ENCODE measurements at places on chromosomes 5 and 9. TPM values are rescaled to one million over a fixed set of nuclear protein-coding genes. Genes with fewer than 3 reads are reported as not detected.

- DNase-seq = peak; percentile 97
These were observed 523.5 kb upstream of the CLINT1 start for GRCh38 chr5:158382473-158382872.

DNA sequence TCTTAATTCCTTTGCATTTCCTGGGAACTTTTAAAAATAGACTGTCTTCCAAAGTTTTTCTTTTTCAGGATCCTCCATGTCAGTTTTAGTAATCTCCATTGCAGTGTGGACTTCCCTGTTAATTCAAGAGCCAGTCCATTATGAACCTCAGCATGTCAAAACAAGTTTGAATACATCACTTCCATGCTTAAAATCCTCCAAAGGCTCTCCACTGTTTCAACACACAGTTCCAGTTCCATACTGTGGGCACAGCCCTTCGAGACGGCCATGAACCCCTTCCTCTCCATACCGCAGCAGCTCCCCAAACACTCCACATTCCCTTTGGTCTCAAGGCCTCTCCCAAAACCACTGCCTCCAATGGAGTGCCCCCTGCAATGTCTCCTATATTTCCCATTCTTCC lies 19.5 kb downstream of the LIFR start:
- DNase-seq = no peak

DNA sequence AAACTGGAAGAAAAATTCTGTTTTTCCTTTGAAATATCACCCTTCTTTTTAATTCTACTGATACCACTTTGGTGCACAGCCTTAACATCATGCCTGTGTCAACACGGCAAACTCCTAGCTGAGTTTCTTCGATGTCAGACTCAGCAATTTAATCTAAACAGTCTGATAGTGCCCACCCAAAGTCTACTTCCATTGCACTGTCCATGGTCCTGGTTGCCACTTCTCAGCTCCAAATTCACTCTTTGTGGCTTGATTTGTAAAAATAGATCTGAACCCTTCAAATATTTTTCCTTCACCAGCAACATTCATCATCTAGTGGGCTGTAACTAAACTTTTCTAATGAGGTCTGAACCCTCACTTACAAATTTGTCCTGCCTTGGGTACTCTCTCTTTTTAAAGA lies 107.8 kb downstream of the NUDT12 start:
- DNase-seq = no peak

DNA sequence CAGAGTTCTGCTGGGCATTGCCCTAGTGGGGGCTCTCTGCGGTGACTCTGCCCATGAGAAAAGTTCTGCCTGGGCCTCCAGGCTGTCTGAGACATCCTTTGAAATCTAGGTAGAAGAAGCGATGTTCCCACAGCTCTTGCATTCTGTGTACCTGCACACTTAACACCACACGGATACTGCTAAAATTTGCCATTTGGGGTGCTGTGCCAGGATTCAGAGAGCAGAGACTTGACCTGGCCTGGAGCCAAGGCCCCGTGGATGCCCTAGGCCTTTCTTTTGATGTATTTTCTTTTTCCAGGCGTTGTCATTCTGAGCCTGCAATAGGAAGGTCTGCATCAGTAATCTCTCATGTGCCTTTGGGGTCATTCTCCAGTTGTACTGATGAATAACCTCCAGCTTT lies 89.3 kb upstream of the IL12B start:
- DNase-seq = no peak

- no peak for DNase-seq
These were observed 80.7 kb downstream of the DRD1 start for GRCh38 chr5:175363300-175363699.

GRCh38 chr5:146440870-146441495 lies 6.2 kb upstream of the TCERG1 start:
- peak; percentile 43 for DNase-seq

DNA sequence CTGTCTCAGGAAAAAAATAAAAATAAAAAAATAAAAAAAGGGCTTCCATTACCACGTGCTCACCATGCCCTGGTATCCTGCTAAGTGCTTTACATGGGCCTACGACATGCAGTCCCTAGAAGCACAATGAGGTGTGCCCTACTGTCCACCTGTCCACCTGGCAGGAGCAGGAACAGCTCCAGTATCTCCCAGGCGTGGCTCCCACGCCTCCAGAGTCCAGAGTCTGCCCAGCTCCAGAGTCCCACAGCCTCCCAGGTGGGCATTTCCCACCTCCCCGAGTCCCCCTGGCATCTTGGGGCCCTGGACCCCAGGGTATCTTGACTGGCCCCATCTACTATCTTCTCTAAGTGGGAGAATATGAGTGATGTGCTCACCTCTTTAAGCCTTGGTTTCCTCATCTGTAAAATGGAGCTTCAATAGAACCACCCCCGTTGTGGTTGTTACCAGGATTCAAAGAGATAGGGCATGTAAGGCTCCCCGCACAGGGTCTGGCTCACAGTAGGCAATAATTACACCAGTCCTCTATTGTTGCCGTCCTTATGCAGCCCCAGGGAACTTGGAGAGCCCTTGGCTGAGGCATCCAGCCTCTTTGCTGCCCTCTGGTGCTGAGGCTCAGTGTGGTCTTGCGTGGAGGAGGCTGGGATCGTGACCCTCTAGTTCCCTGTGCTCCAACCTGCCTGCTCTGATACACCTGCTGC lies 8.9 kb downstream of the CXCL14 start:
- DNase-seq = no peak

DNA sequence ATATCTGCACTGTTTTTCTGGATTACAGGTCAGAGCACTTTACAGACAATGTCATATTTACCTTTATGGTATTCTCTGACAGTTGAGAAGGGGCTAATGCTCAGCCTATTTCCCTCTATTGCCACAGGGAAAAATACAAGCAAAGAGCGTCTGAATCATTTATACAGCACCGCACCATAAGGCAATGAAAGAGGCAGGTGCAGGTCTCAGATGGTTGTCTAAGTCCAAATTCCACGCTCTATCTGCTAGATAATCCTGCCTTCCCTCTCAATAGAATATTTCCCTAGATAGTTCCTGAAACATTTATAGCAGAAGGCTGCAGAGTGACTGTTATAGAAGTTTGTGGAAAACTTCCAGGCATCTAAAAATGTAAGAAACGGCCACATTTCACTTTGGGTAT lies 446.1 kb upstream of the CDH6 start:
- DNase-seq = no peak

DNA sequence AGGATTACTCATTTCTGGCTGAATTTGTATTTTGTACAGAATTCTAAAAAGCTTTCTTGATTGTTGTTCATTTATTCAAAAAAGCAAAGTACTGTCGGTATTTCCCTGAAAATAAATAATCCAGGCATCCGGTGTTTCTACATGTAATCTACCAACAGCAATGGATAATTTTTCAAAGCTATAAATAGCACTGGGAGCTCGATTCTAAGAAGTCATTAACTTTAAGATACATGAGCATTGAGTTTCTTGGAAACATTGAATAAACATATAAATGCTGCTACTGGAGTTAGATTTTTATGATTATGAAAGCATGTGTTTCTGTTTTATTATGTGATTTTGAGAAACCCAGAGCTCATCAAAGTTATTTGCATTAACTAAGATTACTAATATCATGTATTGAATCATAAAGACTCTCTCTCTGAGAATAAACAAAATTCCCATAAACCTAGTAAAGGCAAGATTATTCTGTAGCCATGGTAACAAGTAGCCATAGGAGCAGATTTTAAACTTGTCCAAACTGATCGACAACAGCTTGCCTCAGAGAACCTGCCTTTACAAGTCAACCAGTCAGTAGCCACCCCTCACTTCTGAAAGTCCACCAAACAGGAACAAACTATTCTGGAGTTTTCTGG lies 197.0 kb downstream of the DRD1 start:
- DNase-seq = no peak

- DNase-seq = no peak
These were observed 70.3 kb downstream of the ZSWIM6 start for GRCh38 chr5:61402244-61402823.

DNA sequence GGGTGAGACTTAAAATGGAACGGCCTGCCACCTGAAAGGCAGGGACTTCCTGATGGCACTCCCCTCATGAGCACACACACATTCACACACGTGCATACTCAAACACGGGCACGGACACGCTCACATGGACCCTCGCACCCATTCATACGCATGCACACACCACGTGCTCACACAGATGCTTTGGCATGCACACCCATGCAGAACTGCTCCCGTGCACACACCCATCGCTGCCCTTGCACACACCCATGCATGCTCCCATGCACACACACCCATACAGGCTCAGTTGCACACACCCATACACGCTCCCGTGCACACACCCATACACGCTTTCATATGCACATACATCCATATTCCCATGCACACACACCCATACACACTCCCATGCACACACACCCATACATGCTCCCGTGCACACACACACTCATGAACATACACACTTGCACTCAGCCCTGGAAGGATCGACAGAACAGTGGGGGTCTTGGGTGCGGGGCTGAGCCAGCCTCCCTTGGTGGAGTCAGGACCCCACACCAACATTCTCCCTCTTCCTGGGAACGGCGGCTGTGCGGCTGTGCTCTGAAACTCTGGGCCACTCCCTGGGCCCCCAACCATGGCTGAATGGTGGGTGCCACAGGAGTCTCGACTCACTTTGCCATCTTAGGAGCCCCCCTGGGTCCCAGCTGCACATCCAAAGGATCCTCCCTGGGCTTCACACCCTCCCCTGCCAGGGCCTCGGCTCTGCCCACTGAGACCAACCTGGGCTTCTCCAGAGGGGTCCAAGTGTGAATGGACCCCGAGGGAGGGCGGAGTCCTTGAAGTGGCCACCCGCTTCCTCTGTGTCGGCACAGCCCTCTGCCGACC lies 115.2 kb downstream of the RXRA start:
- DNase-seq = no peak

GRCh38 chr5:37533851-37534250 lies 154.7 kb downstream of the WDR70 start:
- DNase-seq = peak; percentile 15

DNA sequence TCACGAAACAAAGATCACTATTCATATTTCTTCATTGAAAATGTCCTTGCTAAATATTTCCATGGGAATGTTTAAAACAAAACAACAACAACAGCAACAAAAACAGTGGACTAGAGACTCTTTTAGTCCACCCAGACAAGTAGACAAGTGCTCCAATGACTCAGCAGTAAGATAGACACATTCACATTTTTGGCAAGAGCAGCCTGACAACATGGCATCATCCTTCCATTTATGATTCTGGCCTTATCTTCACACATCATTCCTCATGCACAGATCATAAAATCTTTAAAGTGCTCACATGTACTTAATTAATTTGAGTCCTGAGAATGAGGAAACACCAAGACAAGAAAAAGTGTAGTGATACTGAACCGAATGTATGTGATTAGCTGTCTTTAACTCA lies 132.6 kb upstream of the PDE4D start:
- DNase-seq = no peak

DNA sequence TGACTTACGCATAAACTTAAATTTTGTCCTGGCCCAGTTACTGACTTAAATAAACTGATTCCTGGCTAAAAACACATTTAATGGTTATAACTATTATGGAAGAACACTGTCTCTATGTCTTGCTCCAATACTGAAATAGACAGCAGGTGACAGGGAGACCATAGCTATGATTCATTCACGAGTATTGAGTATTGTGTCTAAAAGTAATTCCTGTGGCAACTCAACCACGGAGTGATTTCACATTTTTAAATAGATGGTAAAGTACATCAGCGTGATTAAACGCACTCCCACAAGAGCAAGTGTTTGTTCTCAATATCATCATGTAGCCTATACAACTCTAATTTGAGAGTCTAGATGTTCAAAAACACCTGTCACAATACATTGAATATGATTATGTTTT lies 35.9 kb upstream of the PCSK1 start:
- DNase-seq = peak; percentile 44

DNA sequence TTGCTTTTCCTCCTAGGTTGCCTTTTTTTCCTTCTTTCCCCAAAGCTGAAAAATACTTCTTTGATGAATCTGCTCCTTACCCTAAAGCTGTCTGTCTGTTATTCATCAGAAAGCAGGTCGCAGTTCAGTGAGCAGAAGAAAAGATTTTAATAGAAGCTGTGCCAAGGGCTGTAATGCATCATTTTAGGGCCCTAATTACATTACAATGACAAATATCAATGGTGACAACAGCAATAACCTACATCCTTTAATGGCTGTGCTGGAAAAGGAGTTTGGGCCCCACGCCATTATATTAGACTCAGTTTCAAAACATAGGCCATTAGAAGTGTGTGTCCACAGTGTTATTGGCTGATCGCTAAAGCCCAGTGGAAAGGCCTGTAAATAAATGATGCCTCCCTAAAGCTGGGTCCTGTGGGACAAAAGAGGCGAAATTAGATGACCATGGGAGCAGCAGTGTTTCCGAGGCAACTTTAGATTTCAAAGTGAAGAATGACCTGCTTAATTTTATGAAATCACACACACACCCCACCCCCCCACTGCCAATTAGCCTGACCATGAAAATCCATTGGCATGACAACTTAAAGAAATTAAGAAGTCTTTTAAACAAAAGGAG lies 38.4 kb downstream of the TLE4 start:
- DNase-seq = no peak

GRCh38 chr5:132076983-132077382 lies 3.4 kb downstream of the CSF2 start:
- no peak for DNase-seq

- DNase-seq = peak; percentile 34
These were observed at the start of gene SPACA9 for GRCh38 chr9:132878695-132879456. SPACA9 (plus strand) TSS chr9:132878898; CDS start chr9:132883948, 5,050 bp downstream.

- no peak for DNase-seq
These were observed 92.6 kb downstream of the TMEM174 start for GRCh38 chr5:73265641-73266040.

- no peak for DNase-seq
These were observed 79.2 kb upstream of the TGFBR1 start for GRCh38 chr9:99025616-99026270.

- DNase-seq = peak; percentile 63
These were observed 25.7 kb downstream of the PDGFRB start for GRCh38 chr5:150129813-150130492.

DNA sequence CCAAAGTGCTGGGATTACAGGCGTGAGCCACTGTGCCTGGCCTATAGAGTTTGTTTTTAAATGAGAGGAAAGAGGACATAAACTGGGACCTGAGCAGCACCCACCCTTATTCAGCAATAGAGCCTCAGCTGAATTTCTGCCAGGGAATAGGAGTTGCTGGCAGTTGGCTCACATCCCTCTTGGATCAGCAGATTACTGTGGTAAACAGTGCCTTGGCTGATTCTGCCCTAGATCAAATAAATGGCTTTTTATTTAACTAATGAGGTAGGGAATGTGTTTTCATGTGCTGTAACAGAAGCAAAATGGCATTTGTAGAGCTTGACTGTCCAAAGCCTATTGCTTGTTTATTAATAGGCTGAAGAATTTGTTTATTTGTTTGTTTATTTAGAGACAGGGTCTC lies 2.1 kb downstream of the ARHGEF37 start:
- no peak for DNase-seq

GRCh38 chr5:93164690-93165089 lies 416.3 kb downstream of the NR2F1-AS1 start:
- peak; percentile 92 for DNase-seq

RPL37 gene
- 46.6 TPM for total RNA-seq

INSL6 gene
- total RNA-seq = not detected

CHSY3 gene
- 7.6 TPM for total RNA-seq

FAM81B gene
- not detected for total RNA-seq

LRRC19 gene
- total RNA-seq = not detected

SLC34A1 gene
- not detected for total RNA-seq

PCDHB2 gene
- total RNA-seq = 10.7 TPM

ARHGEF39 gene
- total RNA-seq = 4.5 TPM

BDP1 gene
- total RNA-seq = 18.2 TPM

LURAP1L gene
- total RNA-seq = 3.3 TPM

ANKRD31 gene
- not detected for total RNA-seq

RUFY1 gene
- total RNA-seq = 35.5 TPM

EDIL3 gene
- total RNA-seq = 56.0 TPM

SHC3 gene
- total RNA-seq = under 0.01 TPM
